ENCODE measurements at places on chromosomes 3 and 15.

GRCh38 chr15:40363611-40364010 is 5.6 kb downstream of the DISP2 start:
- no peak for DNase-seq

GRCh38 chr3:72488738-72489035 is 359.6 kb downstream of the SHQ1 start:
- no peak for DNase-seq

- DNase-seq, result no peak
Observed at GRCh38 chr15:57647071-57647790, 55.5 kb downstream of the MYZAP start.

DNA sequence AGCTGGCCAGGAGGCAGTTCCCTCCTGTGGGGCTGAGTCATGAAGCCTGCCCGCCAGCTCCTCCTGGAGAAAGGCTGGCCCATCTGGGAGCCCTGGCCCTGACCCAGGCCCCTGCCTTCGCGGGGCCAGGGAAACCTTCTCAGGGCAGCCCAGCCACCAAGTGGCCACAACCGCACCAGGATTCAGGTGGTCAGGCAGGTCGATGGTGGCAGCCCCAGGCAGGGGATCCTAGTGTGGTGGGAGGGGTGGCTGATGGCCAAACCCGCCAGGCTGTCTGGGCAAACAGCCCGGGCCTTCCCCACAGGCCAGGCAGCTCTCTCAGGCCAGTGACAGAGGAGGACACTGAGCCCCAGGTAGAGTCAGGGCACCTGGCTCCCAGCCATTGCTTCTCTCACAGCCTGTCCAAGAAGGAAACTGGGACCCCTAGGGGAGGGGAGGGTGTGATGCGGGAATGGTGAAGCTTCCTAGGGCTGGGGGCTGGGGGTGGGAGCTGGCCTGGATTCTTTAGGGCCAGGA is 1.2 kb downstream of the TWF2 start:
- DNase-seq, result no peak

DNA sequence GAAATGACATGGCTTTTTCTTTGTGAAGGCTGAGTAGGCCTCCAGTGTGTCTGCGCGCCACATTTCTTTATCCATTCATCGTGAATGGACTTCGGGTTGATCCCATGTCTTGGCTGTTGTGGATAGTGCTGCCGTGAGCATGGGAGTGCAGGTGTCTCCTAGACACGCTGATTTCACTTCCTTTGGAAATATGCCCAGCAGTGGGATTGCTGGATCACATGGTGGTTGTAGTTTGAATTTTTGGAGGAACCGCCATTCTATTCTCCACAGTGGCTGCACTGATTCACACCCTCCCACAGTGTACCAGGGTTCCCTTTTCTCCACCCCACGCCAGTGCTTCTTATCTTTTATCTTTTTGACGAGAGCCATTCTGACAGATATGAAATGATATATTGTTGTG is 171.7 kb downstream of the NSMCE3 start:
- DNase-seq, result no peak

GRCh38 chr15:69272139-69272538 is 26.6 kb upstream of the PAQR5 start:
- DNase-seq, result no peak

DNA sequence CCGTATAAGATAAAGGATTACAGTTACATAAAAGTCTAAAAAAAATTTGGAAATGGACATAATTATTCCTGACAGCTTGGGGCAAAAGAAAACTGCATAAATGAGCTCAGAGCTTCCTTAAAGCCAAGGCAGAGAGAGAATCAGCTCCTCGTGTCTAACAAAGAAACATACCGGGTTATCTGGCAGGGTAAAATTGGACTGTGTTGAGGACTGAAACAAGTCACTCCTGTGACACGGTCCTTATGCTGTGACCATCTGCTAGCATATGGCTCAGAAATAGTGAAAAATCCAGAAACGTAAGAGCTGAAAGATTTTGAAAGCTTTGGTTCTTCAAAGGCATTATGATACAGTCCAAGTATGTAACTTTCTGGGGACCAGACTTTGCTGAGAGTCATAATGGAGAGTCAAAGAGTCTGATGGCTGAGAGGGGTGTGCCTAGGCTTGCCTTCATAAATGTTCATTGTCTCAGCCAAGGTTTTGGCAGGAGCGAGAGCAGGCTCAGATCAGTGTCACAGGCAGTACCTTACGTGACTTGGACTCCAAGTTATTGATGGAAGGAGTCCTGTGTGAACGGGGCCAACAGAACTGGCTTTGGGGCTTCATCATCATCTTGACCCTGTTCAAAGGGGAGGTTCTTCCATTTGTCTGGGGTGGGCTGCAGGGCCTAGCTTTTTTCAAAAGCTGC is 12.5 kb downstream of the MAP6D1 start:
- no peak for DNase-seq

- DNase-seq, result peak; percentile 25
Observed at GRCh38 chr3:98557324-98558010, 25.7 kb downstream of the GPR15 start.

DNA sequence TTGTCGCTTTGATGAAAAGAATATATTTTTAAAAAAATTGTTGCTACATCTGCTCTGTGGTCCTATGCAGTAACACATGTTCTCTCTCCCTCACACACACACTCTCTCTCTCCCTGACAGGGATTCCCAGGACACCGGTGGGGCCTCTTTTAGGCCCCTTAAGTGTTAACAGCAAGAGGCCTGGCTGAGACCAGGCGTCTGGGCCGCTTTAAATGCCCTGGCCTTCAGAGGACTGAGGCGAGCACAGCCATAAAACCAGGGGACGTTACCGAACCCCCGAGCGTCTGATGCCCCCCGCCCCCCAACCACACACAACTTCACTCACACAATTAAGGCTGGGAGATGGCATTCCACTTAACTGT is 1.7 kb downstream of the BNC1 start:
- DNase-seq, result no peak

DNA sequence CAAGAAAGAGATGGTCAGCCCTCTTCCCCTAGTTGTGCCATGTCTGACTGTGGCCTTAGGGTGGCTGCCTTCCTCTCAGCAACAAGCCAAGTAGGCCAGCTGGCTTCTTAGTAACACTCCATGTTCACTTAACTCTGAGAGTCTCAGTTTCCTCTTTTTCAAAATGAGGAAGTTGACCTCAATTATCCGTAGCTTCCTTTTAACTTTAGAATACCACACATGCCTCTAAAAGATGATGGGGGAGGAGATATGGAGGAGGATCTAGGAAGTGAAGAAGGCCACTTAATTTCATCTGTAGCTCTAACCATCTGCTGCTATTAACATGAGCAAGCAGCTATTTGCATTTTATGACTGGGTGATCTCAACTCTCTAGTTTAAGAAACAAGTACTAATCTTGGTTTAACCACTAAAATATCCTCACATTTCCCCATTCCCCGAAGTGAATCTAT is 32.9 kb downstream of the CD200R1L start:
- DNase-seq, result no peak

GRCh38 chr3:4067893-4068292 is 235.3 kb upstream of the SETMAR start:
- DNase-seq, result no peak

- DNase-seq, result peak; percentile 44
Observed at GRCh38 chr3:9778143-9779074, 8.7 kb upstream of the CAMK1 start.

- DNase-seq, result no peak
Observed at GRCh38 chr3:46030626-46031025, 3.3 kb upstream of the XCR1 start.

- no peak for DNase-seq
Observed at GRCh38 chr3:146468234-146468633, 1.1 kb downstream of the PLSCR2 start.

DNA sequence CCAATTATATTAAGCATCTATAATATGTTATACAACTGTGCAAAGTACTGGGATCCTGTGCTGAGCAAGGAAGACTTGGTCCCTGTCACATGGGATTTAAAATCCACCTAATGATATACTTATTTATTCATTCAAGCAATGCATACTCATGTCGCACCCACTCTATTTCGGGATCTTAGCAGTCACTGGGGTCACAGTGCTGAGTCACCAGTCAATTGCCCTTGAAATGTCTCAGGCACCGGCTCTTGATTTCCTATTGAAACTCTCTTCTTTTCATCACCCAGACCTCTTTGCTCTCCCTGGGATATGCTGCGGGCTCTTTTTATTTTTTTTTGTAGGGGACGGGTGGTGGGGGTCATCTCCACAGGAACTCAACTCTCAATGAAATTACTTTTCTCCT is 194.5 kb upstream of the GAP43 start:
- DNase-seq, result no peak

- no peak for DNase-seq
Observed at GRCh38 chr15:92205255-92205739, 188.4 kb upstream of the ST8SIA2 start.
